T-cell (primary cell): ENCODE measurements at places on chromosomes 11 and 22.

GRCh38 chr11:15484398-15484797, 369.7 kb downstream of the INSC start:
- DNase-seq = no peak

DNA sequence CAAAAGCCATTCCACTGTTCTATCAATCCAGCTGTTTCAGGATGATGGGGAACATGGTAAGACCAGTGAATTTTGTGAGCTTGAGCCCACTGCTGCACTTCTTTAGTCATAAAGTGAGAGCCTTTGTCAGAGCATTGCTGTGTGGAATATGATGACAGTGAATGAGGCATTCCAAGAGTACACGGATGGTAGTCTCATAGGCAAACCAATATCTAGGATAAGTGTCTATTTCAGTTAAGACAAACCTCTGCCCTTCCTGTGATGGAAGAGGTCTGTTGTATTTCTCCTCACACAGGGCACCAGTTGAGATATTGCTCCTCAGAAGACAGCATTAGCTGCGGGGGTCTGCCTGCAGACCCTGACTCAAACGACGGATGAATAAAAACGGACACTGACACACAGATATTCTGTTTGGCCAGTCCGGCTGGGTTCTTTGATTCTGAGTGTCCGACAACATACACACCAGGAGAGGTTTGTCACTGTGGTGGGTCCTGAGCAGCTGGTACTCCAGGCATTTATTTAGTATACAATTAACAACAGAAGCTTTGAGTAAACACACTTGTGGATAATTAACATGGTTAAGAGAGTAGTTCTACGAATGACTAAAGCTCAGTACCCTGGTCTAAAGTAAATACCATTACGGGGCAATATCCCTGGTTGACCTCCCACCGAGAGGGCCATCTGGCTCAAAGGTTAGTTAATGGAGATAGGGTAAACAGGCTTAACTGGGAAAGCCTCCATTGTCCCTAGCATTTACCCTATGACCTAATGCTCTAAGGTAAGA, 121.7 kb downstream of the ZNF280B start:
- DNase-seq = no peak

DNA sequence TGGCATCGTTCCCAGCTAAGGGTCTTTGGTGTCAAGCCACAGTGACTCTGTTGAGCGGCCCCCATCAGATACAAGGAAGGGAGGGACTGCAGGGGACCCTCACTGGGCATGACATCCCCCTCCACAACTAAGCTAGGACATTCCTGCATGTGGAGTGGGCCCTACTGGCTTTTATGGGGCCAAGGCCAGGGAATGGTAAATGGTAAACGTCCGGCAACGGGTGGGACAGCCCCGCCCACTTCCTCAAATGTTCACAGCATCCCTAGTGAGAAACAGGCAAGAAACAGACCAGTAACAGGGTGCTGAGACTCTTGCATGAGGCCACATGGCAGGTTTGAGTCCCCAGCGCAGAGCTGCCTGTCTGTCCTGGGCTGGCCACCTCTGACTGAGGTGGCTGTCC, 4.4 kb downstream of the TMPRSS6 start:
- DNase-seq = no peak

DNA sequence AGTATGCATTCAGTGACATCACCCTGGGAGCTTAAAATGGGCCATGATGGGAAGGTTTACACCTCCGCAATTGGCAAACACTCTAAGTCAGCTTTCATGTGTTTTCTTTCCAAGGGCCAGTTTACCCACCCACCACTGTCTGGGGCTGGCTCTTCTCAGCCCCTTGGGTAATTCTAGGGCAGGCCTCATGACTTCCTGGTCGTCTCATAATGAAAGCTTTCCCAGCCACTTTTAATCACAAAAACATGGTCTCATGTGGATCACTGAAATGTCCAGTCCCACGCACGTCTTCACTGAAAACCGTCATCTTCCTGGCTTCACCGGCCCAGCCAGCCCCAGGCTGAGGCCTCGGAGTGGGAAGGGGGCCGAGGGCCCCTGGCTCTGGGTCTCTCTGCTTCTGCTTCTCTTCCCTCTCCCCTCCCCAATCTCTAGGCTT, 58.5 kb upstream of the ANO1 start:
- DNase-seq = no peak

GRCh38 chr11:98944461-98944860, 76.3 kb upstream of the CNTN5 start:
- no peak for DNase-seq

GRCh38 chr11:72303179-72303578, 59.2 kb upstream of the PHOX2A start:
- no peak for DNase-seq

- no peak for DNase-seq
These were observed 38.7 kb upstream of the E2F8 start for GRCh38 chr11:19279451-19279850.

DNA sequence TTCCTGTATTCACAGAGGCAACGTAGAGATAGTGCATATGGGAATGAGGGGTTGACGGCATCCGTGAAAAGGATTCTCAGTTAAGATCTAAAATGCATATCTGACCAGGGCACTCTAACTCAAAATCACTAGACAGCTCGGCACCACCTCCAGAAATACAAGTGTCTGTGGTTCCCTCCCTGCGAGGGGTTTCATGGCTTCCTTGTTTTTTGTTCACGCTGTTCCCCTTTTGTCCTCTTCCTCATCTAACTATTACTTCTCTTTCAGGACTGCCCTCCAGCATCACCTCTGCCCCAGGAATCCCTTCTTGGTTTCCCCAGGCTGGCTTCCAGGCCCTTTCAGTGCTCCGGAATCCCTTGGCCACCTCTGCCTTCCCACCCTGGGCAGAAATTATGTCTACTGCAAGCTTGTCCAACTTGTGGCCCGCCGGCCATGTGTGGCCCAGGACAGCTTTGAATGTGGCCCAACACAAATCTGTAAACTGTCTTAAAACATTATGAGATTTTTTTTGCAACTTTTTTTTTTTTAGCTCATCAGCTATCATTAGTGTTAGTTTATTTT, 159.9 kb downstream of the FBXO7 start:
- DNase-seq = no peak

DNA sequence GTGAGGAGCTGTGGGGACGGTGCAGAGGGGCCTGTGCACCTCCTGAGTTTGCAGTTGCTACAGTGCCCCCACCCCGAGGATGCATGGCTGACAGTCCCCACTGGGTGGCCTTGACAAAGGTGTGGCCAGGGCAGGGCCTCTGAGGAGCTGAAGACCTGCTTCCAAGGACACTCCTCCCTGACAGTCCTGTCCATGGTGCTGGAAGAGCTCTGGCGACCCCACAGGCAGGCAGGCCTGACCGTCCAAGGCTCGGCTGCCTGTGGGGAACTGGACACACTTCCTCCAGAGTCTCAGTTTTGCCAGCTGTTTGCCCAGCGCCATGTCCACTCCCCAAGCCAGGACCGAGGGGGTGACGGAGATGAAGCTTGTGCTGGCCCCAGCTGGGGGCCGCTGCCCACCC, 32.7 kb downstream of the BRSK2 start:
- DNase-seq = no peak

DNA sequence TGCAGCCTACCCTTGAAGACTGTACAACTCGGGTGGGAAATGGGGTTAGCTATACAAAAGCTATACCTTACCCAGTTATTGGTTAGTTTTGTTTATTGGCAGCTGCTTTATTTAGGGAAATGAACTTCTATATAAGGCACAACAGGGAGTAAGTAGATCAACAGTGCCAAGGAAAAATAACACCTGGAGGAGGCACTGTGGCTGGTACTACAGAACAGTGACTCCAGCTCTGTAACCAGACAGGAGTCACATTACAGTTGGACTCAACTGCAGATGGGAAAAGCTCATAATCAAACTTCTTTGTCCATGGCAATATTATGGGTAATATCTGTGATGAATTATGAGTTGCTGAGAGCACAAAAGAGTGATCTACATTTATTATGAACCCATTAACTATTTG, 14.0 kb downstream of the P4HA3 start:
- no peak for DNase-seq

DNA sequence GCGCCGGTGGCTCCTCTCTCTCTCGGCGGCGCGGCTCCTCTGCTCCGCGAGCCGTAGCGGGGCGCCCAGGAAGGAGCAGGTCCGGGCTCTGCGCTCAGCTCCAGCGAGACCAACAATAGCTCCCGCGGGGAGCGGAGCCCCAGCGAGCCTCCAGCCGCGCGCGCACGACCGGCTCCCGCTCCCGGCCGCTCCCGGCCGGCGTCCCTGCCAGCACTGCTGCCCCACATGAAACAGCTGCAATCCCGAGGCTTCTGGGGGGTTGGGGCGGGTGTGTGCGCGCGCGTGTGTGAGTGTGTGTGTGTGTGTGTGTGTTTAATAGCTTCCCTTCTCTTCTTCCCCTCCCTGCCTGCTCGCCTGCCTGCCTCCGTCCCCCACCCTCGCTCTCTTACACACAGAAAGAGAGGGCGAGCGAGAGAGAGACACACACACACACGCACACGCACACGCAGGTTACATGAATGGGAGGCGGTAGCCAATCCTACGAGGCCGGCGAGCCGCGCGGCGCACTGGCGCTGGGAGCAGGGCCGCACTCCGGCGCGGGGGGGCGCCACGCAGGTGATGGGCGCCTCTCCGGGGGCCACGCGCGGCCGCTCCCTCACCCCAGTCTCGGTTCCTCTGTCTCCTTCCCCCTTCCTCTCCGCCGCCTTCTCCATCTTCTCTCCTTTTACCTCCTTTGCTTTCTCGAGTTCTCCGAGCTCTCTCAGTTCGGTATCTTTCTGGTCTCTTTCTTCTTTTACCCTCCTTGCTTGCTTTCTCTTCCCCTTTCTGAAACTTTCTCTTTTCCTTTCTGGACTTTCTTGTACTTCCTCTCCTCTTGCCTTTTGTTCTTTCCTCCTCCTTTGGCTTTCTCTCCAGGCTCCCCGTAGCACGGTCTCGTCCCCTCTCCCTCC, at the start of gene TENM4:
TENM4 (minus strand) TSS at position 460 of the 890 bp plus-strand sequence. CDS start 371,086 bp downstream, outside the sequence.
- DNase-seq = no peak

DNA sequence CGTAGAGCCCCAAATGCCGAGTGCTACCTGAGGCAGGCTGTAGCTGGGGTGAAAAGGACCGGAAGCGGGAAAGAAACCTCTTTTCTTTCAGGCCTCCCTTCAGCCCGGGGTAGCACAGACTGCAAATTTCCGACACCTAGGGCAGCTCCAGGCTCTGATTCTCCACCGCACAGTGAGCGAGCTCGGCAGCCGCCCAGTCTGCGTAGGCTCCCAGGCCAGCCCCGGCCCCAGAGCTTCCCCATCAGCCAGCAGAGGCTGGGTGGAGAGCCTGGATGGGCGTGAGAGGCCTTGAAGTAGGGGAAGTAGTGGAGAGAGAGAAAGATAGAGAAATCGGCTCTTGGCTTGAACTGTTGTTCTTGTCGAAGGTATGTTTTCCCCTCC, 9.3 kb upstream of the PAX6 start:
- no peak for DNase-seq

GRCh38 chr11:68293708-68294107, 18.7 kb upstream of the LRP5 start:
- no peak for DNase-seq

GRCh38 chr11:83007909-83008580, 63.7 kb downstream of the RAB30 start:
- DNase-seq = no peak

GRCh38 chr11:131581046-131581445, 210.6 kb downstream of the NTM start:
- DNase-seq = no peak

- DNase-seq = no peak
These were observed 12.0 kb downstream of the STX3 start for GRCh38 chr11:59767225-59767611.

DNA sequence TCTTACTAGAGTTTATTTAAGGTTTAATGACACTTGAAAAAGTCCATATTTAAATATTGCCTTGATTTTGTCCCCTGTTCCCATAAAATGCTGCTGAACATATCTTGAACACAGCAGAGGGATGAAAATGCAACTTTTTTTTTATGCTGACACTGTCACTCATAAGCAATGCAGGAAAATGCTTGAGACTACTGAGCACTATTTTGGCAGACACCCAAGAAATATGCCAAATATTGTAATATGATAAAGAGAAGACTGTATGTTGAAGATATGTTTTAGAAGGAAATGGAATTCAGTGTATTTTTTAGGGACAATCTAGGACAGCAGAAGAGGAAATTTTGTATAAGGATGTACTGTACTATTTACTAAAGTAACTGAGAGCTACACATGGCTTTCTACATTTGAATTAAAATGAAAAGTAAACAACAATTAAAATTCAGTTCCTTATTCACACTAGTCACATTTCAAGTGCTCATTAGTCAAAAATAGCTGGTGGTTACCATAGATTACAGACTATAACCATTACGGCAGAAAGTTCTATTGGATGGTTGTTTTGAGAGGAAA, 58.6 kb downstream of the LRRC4C start:
- no peak for DNase-seq

DNA sequence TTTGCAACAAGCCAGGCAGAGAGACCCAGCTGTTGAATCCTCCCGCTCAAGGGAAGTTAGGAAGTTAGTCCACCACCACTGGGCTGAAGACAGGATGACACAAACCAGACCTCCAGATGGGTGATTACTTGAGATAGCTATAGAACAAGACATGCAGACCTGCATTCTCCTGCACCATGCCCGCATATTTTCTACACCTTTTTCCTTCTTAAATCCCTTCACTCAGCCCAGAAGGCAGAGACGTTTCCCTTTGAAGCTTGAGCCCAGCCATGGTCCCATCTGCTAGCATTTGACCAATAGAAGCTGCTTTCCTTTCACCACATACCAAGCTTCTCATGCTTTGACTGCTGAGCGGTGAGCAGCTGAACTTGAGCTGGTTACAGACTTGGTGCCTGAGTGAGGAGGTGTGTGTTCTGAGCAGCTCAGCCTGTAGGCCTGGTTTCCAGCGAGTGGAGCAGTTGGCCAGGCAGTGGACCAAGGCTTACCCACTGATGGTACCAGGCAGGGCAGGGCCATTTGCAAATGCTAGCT, 29.2 kb upstream of the CBX6 start:
- no peak for DNase-seq

DNA sequence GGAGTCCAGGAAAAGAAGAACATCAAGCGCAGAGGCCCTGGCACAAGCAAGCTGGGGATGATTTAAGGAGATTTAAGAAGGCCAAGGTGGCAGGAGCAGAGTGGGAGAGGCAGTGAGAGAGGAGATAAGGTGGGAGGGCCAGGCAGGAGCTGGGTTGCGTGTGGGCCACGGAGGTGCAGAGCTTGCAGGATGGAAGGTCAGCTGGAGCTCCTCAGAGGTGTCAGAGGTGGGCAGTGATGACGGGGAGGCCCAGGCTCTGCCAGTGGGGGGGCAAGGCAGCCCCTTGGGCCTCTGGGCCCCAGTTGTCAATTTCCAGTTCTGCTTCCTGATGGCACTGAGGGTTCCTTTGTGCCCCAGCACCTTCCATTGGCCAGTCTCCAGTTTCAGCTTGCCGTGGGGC, 6.5 kb downstream of the FRMD8 start:
- DNase-seq = no peak

GRCh38 chr11:66230156-66230555, 38.3 kb upstream of the RAB1B start:
- DNase-seq = no peak

- DNase-seq = no peak
These were observed 10.4 kb upstream of the MRGPRD start for GRCh38 chr11:68990995-68991780.

GRCh38 chr11:60840470-60841430, 1.2 kb upstream of the CCDC86 start:
- no peak for DNase-seq

GRCh38 chr11:74492974-74493790, at the start of gene LIPT2:
Gene LIPT2, minus strand, starts transcription at chr11:74493724. Its CDS starts 21 bp downstream, at chr11:74493703.
- peak; percentile 99 for DNase-seq

- peak; percentile 18 for DNase-seq
These were observed 1.2 kb downstream of the DDX17 start for GRCh38 chr22:38504731-38505540.

GRCh38 chr11:69906453-69906907, 87.3 kb upstream of the FGF3 start:
- no peak for DNase-seq

GRCh38 chr11:21104641-21105040, 435.3 kb downstream of the NELL1 start:
- no peak for DNase-seq
